ENCODE measurements at places on chromosomes 5 and 9. TPM values are rescaled to one million over a fixed set of nuclear protein-coding genes. Genes with fewer than 3 reads are reported as not detected.

The ZNF879 gene
- 3.2 TPM for total RNA-seq

The FCN2 gene
- total RNA-seq: not detected

The SLC9A3 gene
- 0.21 TPM for total RNA-seq

The IL13 gene
- 19.6 TPM for total RNA-seq

The SLC36A3 gene
- not detected for total RNA-seq

The AGXT2 gene
- not detected for total RNA-seq

The NOXA1 gene
- 0.62 TPM for total RNA-seq

The MCCC2 gene
- total RNA-seq: 50.4 TPM

GRCh38 chr5:180332861-180333260 lies 20.3 kb downstream of the GFPT2 start:
- no peak for DNase-seq

DNA sequence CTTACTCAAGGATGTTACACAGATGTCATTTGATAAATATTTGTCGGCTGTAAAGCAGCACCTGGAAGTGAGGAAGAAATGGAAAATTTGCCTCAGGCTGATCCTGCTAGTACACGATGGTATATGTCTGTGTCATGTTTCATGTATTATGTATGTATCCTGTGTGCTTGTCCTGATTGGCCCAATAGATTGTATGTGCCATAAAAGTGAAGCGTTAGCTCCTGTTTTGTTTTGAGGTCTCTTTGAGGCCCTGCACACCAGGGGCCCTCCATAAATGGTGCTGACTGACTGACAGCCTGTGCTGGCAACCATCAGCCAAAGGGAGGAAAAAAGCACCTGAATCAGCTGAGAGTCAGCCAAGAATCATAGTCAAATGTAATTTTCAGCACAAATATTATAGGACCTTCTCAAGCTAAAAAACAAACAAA lies 11.8 kb upstream of the LNPEP start:
- no peak for DNase-seq

- no peak for DNase-seq
Measured at GRCh38 chr9:35741740-35742139, 7.3 kb downstream of the GBA2 start.

DNA sequence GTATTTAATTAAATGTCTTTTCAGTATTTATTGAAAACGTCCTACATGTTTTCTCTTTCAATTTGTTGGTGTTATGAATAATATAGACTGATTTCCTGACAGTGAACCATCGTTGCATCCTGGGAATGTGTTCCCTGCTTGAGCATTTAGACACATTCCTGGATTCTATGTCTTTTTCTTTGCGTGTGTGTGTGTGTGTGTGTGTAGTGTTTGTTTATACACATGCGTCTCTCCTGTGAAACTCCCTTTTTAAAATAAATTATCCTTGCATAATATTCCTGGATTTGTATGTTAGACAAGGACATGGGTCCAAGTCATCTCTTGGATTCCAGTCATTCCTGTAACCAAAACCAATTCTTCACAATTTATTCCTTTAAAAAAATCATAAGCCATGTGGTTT lies 153.4 kb downstream of the HSPA4 start:
- no peak for DNase-seq

- DNase-seq: no peak
Measured at GRCh38 chr5:178421699-178422399, 168.3 kb downstream of the COL23A1 start.

DNA sequence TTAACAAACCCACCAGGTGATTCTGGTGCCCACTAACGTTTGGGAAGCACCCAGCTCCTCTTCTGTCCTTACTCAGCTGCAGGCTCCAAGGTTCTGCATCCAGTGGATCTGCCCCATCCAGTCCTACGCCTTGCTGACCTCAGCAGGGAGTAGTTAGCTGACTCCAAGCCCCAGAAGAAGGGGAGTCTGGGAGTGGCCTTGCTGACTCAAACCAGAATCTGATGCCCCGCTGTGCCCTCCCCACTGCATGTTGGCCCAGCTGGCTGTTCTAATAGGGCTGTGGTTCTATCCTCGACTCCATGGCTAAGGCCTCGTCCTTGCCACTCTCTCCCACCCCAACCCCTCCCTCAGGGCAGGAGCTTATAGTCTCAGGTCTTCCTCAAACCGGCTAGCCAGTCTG lies 136.3 kb downstream of the TTLL11 start:
- DNase-seq: no peak

DNA sequence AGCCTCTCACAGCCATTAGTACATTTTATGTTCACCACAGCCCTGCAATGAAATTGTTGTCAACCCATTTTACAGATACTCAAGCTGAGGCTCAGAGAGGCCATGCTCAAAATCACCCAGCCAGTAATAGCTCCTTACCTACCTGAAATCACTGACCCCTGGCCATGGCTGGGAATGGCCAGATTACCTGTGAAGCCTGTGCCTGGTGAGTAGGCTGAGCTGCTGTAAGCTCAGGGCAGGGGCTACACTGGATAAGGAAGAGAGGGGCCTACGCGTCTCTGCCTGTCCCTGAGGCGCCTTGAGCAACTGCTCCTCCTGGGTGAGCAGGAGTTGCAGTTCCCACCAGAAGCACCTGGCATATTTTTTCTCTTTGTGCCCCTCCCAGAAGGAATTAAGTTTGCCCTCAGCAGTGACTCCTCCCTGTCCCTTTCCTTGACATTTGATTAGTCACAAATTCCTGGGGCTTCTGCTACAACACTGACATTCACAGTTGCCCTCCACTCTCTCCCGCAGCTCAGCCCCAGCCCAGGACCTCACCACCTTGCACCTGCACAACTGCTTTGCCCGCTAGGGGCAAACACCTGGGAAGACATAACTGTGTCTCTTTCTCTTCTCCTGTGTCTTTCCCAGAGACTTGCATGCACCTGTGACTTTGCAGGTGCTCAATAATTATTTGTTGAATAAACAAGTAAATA lies 5.7 kb downstream of the CLTB start:
- DNase-seq: no peak

GRCh38 chr5:156693113-156693512 lies 157.0 kb upstream of the PPP1R2B start:
- DNase-seq: no peak

- DNase-seq: no peak
Measured at GRCh38 chr5:43227655-43228054, 35.6 kb downstream of the NIM1K start.

DNA sequence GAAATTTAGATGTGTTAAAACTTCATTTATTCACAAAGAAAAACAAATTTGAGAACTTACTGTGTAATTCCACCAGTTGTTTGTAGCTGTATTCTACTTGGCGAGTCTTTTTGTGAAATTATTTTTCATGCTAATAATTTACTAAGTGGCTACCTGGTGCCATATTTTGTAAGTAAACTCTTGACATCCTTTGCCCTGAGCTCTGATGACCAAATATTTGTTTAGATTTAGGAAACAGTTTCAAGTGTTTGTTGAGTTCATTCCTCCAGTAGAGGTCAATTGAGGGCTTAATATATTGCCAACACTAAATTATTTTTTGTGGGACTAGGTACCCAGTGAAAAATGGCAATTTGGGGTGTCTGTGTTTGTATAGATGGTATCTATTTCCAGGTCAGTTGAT lies 3.7 kb downstream of the CNTLN start:
- no peak for DNase-seq

DNA sequence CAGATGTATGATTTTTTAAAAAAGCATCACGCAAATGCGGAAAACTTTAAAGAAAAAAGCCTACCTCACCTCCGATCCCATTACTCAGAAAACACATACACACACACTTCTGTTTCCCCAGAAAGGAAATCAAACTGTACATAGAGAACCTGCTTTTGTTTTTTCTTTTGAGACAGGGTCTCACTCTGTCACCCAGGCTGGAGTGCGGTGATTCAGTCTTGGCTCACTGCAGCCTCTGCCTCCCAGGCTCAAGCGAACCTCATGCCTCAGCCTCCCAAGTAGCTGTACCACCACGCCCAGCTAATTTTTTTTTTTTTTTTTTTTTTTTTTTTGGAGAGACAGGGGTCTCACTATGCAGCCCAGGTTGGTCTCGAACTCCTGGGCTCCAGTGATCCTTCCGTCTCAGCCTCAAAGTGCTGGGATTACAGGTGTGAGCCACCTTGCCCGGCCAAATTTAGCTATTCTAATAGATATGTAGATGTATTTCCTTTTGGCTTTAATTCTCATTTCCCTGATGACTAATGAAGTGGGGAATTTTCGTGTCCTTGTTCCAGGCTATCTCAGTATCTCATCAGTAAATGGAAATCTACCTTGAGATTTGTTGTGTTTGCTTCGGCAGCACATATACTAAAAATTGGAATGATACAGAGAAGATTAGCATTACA lies 25.7 kb upstream of the EEIG1 start:
- no peak for DNase-seq

DNA sequence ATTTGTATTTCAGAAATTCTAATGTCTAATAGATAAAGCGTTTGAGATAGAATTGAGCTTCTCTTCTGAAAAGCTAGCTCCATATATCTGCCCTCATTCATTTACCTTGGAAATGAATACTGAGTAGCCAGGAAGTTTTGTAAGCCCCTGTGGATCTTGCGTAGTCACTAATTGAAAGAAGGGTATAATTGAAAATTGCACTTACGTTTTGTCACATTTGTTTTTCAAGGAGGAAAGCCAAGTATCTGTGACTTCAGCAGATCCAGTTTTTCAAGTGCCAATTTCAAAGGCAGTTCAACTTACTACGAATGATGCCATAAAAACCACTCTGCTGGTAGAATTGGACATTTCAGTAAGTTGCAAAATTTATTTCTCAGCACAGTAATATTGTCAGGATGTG lies 14.0 kb downstream of the MTRR start:
- DNase-seq: no peak

- DNase-seq: no peak
Measured at GRCh38 chr5:43874772-43875171, 271.8 kb downstream of the NNT start.
